ENCODE measurements at places on chromosomes 6 and 20.
A peak's percentile ranks its signal among the peaks of the same experiment; 100 is the strongest.

GRCh38 chr20:47635256-47635655 is 133.6 kb downstream of the NCOA3 start:
- DNase-seq, result no peak

GRCh38 chr6:45436544-45437438 is 59.1 kb upstream of the SUPT3H start:
- peak; percentile 89 for DNase-seq

- DNase-seq, result no peak
These were observed 248.1 kb upstream of the FOXQ1 start for GRCh38 chr6:1063671-1064355.

- no peak for DNase-seq
These were observed 37.5 kb upstream of the FUT9 start for GRCh38 chr6:95978230-95978629.
